ENCODE measurements at places on chromosomes 13 and 19.

GRCh38 chr19:4319067-4319718, 14.8 kb downstream of the FSD1 start:
- DNase-seq: no peak

GRCh38 chr13:46905249-46905648, 8.4 kb upstream of the HTR2A start:
- DNase-seq: no peak

- no peak for DNase-seq
These were observed 182.5 kb downstream of the KCNRG start for GRCh38 chr13:50197705-50198104.

GRCh38 chr13:43492745-43493144, 294.0 kb downstream of the ENOX1 start:
- DNase-seq: no peak

DNA sequence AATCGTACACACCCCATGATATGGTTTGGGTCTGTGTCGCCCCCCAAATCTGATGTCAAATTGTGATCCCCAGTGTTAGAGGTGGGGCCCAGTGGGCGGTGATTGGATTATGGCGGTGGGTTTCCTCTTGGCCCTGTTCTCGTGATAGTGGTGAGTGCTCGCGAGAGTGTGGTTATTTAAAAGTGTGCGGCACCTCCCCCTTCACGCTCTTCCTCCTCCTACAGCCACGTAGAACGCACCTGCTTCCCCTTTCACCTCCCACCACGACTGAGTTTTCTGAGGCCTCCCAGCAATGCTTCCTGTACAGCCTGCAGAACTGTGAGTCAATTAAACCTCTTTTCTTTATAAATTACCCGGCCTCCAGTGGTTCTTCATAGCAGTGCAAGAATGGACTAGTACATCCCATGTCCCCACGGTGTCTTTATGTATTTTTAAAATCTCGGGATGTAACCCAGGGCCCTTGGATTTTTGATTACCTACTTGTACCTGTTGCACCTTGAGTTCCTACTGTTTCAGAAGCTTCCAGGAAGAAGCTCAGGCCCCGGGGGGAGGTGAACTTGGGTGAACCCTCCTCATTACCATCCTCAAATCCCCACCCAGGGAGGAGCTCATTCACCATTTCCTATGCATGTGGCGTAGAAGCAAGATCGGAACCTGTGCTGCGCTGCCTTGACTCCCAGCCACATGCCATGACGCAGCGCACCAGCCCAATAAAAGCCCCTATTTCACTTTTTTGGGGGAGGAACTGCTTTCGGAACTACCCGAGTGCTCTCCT, 52.4 kb downstream of the TEX29 start:
- DNase-seq: no peak

- DNase-seq: no peak
These were observed 20.6 kb upstream of the ADGRE1 start for GRCh38 chr19:6866741-6867151.

GRCh38 chr19:55088543-55089341, 13.1 kb downstream of the EPS8L1 start:
- DNase-seq: peak; percentile 62

DNA sequence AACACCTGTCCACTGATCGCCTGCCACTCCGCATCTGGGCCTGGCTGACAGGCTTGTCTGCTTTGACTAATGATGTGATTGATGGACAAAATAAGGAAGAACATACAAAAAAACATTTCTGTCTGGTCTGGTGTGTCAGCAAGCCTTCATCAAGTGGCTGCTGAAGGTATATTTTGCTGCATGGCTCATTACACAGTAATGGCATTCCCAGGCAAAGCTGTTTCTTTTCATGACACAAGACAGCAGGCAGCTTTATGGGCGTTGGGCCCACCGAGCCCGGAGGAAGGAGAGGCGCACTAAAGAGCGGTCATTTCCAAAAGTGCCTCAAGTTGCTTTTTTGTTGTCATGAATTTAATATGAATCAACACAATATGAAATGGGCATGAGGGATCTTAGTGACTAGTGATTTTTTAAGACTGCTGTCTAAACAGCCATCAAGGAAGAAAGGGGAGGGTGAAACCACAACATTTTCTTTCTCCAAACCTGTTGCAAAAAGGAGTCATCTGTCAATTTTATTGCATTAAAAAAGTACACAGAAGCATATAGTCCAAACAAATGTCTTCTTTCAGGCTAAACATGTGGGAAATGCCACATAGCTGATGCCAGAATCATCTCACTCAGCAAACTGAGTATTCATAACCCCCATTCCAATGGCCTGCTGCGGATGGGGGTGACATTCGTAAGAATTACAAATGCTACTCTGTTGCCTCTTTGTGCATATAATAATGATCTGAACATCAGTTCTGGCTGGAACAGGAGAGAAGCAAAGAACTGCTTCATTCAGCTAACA, 476.6 kb downstream of the ZNF536 start:
- DNase-seq: no peak

DNA sequence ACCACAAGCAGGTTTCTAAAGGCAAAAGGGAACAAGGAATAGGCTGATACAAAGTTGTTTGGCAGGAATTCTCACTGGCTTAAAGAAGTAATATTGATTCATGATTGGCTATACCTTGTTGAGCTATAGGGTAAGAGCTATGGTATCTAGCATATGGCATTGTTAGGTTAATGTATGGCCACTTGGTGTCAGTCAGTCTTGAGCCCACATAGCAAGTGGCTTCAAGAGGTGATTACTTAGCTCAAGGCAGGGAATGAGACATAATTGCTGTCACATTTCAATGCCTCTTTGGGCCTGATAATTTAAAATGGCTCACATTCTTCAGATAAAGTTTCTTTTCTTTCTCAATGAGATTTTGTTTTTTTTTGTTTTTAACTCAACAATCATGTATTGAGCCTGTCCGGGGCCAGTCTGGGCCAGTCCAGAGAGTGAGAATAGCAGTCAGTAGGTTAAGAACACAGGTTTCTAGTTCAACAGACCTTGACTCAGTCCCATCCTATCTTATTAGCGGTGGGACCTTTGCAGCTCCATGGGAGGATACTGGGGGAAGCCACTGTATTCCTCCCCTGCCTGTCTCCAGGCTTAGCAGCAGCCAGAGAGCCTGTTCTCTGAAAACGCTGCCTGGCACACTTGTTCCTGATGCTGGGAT, 45.8 kb upstream of the RCBTB2 start:
- DNase-seq: no peak

GRCh38 chr13:31267126-31267784, 67.5 kb downstream of the B3GLCT start:
- no peak for DNase-seq

DNA sequence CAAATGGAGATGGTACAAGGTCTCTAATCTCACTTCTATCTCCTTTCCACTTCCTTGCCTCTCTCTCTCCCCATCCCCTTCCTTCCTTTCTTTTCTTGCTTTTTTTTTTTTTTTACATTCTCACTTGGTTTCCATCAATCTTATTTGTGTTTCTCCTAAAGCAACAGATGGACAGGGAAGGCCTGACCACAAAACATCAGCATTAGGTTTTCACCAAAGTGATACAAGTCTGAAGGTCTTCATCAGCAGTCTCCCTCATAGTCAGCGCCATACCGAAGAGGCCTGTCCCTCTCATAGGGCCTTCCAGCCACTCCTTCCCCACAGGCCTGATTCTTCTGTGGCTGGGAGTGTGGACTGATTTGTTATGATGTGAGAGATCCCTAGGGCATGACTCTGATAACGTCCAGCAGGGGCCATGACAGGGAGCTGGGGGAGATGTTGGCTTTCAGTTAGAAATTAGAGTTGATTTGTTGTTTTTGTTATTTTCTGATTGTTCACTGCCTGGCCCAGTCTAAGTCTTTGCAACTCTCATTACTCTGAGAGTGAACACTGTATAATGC, 158.7 kb downstream of the SLC7A1 start:
- no peak for DNase-seq

- no peak for DNase-seq
These were observed 866 bp upstream of the LMO7 start for GRCh38 chr13:75635101-75635827.

DNA sequence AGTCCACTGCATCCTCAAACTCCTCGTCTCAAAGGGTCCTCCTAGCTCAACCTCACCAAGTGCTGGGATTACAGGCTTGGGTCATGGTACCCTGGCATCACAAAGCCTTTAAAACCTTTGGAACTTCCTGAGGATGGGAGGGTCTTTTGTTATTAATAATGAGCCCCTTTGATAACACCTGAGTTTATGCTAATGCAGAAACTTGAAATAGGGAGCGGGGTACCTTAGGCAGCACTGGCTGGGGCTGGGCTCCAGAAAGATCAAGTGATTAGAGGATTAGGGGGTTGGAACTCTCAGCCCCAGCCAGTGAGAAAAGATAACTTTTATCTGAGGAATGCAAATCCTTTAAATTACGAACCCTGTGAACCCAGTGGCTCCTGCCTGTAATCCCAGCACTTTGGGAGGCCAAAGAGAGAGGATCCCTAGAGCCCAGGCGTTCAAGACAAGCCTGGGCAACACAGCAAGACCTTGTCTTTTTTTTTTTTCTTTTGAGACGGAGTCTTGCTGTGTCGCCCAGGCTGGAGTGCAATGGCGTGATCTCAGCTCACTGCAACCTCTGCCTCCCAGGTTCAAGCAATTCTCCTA, 9.3 kb upstream of the PSPC1 start:
- no peak for DNase-seq

GRCh38 chr13:50358231-50359040, 343.2 kb downstream of the KCNRG start:
- no peak for DNase-seq

- no peak for DNase-seq
These were observed 158.7 kb downstream of the OXGR1 start for GRCh38 chr13:96835546-96835945.

DNA sequence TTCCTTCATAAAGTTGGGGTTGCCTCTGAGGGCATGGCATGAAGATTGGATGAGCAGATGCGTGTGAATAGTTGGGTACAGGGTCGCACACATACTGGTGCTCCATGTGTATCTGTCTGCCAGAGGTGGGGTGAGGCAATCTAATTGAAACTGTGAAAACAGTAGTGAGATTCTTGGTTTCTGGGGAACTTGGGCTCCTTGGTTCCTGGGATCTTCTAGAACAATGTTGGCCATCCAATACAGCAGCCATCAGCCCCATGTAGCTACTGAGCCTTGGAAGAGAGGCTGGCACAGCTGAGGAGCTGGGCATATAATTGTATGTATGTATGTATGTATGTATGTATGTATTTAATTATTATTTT, 616 bp downstream of the FCHO1 start:
- no peak for DNase-seq

DNA sequence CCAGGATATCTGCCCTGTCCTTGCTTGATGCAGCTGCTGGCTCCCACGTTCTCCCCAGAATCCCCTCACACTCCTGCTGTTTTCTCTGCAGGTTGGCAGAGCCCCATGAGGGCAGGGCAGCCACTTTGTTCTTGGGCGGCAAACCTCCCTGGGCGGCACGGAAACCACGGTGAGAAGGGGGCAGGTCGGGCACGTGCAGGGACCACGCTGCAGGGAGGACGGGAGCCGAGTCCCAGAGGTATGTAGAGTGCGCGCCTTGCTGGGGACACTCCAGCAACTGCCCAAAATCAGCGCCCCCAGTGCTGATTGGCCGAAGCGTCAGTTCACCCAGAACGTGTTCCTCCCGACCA, 30.3 kb upstream of the MIER2 start:
- no peak for DNase-seq

GRCh38 chr13:63198071-63198470, 1782.4 kb upstream of the PCDH20 start:
- DNase-seq: no peak

GRCh38 chr13:33168321-33168960, 117.1 kb downstream of the STARD13 start:
- DNase-seq: no peak

DNA sequence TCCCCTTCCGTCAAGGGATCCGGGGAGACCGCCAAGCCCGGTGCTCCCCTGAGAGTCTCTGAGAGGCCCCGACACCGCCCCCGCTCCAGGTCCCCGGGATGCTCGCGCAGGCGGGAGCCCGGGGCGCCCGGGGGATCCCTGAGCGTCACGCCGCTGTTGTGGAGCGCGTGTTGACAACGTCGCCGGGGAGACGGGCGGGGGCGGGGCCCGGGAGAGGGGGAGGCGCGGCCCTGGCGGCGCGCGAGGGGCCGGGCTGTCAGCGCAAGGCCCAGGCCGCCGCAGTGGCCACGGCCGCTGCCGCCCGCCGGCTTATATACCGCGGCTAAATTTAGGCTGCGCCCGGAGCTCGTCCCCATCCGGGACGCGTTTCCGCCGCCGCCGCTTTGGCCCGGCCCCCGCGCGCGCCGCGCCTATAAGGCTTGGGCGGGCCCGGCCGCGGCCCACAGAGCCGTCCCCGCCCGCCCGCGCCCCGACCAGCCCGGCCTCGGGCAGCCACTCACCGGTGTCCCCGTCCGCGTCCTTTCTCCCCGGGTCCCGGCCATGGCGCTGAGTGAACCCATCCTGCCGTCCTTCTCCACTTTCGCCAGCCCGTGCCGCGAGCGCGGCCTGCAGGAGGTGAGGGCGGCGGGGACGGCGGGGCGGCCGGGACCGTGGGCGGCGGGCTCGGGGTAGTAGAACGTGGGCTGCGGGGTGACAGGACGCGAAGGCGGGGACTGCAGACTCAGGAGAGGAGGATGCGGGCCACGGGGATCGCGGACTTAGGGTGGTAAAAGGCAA, at the start of gene KLF2:
TSS of gene KLF2 (plus strand) at position 443 of the 777 bp plus-strand sequence. CDS start at position 541, 98 bp downstream.
- peak; percentile 93 for DNase-seq

DNA sequence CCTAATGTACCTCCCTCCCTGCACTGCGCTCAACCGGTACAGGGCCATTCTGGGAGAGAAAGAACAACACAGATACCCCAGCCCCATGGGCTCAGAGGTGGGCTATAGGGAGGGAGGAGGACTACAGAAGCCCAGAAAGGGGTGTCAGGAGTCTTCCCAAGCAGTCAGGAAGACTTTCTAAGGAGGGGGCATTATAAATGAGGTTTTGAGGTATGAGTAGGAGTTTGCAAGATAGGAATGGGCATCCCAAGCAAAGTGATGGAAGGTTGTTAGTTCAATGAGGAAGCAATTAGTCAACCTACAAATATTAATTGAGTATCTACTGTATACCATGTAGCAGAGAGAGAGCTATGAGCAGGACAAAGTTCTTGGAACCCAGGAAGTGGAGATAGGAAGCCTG, 6.3 kb upstream of the B3GNT3 start:
- no peak for DNase-seq

GRCh38 chr19:7507884-7508283, 8.0 kb upstream of the ZNF358 start:
- DNase-seq: no peak

Data from CD4-positive, alpha-beta T cell treated with Interleukin-6 at 100 ng/mL for 8 hours (primary cell).